Activated gamma-delta T cell (primary cell): ENCODE measurements at places on chromosomes 7 and 10.

DNA sequence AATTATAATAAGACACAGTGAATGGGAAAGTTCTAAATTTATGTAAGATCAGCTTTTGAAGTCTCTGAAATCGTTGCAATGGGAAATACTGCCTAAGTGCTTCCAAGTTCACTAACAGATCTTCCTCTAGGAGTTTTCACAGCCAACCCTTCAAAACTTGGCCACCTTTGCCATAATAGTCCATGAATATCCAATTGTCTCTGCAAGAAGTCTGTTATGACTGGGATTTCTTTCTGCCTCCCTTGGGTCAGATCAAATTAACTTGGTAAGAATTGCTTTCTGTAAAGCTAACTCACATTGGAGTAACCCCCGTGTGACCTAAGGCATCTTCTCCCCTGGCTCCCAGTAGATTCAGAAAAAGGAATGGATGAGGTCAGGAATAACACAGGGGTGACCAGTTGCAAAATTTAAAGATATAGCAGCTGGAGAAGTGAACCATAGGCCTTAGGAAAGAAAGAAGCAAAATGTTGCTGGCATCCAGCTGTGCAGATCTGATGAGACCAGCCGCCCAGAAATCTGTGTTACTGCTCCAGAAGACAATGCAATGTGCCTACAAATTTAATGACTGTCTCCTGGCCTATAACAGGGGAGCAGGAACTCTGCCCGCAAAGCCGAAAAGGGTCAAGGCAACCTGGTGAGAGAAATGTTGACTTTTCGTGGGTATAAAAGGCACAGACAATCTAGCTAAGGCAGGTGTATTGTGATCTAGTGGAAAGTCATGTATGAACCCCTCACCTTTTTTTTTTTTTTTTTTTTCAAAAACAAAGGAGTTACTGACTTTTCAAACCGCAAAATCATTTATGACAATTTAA, 7.5 kb upstream of the OPTN start:
- DNase-seq: no peak

GRCh38 chr7:123712619-123713018, 36.2 kb downstream of the WASL start:
- no peak for DNase-seq

DNA sequence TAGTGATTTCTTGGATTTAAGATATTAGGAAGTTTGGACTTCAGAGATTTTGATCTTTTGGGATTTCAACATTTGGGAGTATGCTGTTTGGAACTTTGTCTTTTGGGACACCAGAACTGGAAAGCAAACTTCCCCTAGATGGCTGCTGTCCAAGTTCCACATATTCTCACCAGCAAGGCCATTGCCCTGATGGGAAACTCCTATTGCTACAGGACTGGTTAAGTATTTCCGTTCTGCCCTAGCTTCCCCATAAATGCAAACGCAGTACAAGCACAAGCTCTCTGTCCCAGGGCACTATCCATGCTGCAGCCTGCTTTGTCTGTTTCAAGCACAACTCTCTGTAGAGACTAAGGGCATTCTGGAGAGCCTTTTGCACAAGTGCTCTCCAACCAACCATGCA, 79.3 kb upstream of the SLC25A13 start:
- no peak for DNase-seq

DNA sequence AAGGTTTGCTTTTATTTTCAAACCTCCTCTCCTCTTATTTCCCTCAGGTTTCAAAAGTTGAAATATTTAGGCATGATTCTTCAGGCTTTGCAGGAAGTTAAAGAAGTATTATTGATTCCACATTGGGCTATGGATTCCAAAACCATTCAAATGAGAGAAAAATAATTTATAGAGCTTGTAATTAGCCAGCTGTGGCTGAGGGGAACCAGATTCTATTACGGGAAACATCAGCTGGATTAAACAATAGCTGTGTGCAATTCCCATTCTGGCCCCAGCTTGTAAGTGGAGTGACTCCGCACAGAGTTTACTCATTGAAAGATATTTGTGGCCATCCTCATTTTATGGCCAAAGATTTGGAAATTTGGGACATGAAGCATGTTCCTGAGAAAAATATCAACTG, 77.0 kb upstream of the PHYHIPL start:
- DNase-seq: no peak

GRCh38 chr7:132433301-132433700, 143.0 kb downstream of the PLXNA4 start:
- no peak for DNase-seq

DNA sequence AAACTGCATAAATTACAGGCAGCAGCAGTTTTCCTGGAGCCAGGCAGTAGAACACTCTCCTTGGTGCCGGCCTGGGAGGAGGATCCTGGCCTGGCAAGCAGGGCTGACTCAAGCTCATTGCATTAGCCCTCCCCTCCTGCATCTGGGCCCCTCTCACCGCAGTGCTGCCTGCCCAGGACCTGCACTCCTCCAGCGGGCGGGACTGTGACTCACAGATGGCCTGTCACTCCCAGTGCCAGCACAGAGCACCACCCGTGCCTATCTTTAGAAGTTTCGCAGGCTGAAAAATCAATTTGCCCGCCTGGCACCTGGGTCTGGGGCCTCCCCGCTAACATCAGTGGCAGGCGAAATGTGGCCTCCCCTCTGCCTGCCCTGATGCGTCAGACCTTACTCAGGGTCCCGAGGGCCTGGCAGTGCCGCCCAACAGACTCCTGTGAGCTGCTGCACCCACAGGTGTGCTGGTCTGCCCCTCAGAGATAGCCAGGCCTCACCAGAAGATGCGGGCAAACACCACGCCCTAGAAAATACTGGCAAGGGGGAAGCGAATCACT, 123.8 kb downstream of the KCNMA1 start:
- no peak for DNase-seq

- no peak for DNase-seq
Measured at GRCh38 chr10:78830062-78830975, 238.4 kb upstream of the ZMIZ1 start.

- no peak for DNase-seq
Measured at GRCh38 chr7:132453826-132454225, 122.4 kb downstream of the PLXNA4 start.

GRCh38 chr7:44223362-44224079, 22.7 kb downstream of the YKT6 start:
- DNase-seq: no peak

DNA sequence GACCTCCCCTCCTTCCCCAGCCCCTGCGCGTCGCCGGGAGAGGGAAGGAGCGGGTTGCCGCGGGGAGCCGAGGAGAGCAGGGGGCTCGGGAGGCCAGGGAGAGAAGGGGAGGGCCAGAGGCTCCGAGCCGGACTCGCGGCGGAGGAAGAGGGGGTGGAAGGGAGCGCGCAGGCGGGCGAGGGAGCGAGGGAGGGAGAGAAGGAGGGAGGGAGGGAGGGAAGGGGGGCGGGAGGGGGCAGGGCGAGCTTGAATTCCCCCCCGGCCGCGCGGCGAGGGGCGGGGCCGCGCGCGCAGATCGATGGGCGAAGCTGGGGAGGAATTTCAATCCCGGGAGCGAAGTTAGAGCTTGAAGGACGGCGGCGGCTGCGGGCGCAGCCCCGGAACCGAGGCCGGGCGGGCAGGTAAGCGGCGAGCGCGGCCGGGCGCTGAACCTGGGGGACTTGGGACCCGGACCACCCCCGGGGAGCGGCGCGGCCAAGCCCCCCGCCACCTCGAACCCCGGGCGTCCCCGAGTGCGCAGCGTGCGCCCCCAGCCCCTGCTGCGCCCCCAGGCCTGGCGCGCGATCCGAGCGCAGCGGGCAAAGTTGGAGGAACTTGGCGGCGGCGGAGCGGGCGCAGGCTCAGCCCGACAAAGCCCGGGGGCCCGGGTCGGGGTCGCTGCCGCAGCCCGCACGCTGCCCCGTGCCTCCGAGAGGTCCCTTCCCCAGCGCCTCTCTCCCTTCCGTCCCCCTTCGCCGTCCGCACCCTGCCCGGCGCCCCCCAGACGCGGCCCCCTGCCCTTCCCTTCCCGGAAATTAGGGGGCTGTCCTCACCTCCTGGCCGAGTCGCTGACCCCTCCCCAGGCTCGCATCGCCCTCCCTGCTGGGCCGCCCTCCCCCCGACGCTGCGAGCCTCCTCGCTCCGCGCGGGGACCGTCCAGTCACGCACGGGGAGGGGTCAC, at the start of gene ELFN1:
TSS of gene ELFN1 (plus strand) at position 324 of the 940 bp plus-strand sequence. CDS start 74,320 bp downstream, outside the sequence.
- no peak for DNase-seq

DNA sequence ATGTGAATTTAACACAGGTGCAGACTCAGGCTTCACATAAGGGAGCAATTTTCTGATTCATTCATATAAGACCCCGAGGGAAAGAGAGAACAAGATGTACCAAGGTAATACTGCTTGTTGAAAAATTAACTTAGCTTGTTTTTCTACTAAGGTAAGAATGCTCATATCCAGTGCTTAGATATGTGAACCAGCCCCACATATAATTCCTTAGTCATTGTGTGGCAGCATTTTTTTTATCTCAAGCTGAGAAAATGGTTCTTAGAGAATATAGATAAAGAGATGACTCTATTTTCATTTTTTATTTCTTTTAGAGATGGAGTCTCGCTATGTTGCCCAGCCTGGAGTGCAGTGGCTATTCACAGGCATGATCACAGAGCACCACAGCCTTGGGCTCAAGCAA, 121.8 kb upstream of the SEM1 start:
- DNase-seq: no peak

DNA sequence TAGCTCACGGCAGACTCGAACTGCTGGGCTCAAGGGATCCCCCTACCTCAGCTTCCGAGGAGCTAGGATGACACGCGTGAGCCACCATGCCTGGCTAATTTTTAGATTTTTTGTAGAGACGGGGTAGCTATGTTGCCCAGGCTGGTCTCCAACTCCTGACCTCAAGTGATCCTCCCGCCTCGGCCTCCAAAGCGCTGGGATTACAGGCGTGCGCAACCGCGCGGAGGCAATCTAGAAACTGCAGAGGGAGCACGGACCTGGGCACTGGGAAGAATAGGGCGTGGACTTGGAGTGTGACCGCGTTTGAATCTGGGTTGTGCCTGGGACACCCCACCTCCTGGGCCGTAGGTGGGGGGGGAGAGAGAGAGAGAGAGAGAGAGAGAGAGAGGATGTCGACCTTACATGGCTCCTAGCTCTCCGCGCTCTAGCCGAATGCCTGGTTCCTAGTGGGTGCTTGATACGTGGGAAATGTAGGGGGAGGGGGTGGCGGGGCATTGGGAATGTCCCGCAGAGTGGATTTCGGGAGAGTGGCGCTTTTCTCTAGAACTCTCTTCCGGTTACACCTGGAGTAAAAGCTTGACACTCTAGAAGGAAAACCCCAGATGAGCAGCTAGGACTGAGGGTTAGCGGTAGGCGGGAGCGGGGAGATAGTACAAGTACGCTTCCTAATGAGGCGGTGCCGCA, 1.2 kb upstream of the MAP3K8 start:
- no peak for DNase-seq

DNA sequence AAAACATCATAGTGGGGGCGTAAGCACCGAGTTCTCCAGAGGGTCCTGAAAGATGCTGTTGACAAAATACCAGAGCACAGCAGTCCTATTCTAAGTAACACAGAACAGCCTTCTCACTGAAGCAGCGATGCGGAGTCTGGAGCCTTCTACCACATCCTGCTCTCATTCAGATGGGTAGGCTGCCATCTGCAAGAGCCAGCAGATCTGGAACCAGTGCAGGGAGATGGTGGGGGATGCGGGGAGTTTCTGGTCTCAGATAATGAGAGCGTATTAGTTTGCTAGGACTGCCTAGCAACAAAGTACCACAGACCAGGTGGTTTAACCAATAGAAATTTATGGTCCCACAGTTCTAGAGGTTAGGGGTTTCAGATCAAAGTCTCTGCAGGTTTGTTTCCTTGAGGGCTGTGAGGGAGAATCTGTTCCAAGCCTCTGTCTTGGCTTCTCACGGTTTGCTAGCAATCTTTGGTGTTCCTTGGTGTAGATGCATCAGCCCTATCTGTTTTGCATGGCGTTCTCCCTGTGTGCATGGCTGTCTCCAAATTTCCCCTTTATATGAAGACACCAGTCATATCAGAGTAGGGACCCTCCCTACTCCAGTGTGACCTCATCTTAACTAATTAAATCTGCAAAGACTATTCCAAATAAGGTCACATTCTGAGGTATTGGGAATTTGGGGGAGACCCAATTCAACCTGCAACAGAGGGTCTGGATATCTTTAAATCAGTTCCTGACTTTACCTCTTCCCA, 52.0 kb upstream of the STEAP1B start:
- no peak for DNase-seq

DNA sequence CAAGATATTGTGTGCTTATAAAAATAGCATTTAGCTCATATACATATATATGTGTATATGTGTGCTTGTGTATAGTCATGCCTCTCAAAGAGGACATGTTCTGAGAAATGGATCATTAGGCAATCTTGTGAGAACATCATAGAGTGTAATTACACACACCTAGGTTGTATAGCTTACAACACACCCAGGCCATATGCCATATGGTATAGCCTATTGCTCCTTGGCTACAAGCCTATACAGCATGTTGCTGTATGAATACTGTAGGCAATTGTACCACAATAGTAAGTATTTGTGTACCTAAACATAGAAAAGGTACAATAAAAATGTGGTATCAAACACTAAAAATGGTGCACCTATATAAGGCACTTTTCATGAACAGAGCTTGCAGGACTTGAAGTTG, 1510.5 kb upstream of the LRRTM3 start:
- no peak for DNase-seq

GRCh38 chr7:112395411-112395810, 54.8 kb upstream of the IFRD1 start:
- DNase-seq: no peak

DNA sequence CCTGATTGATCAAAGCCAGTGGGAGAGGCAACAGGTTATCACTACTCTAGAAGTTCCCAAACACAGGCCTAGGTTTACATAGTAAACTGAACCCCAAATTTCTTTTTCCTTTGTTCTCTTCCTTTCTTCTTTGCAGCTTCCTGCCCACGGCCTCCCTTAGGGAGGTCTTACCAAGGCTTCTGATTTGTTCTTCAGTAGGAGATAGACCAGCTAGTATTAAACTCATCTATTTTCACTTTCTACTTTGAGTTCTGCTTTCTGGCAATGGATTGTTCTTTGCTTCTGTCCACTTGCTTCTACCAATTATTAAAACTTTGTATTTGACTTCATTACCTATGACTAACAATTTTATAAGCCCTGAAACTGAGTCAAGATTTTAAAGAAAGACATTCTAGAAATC, 251.2 kb upstream of the FZD1 start:
- DNase-seq: no peak

DNA sequence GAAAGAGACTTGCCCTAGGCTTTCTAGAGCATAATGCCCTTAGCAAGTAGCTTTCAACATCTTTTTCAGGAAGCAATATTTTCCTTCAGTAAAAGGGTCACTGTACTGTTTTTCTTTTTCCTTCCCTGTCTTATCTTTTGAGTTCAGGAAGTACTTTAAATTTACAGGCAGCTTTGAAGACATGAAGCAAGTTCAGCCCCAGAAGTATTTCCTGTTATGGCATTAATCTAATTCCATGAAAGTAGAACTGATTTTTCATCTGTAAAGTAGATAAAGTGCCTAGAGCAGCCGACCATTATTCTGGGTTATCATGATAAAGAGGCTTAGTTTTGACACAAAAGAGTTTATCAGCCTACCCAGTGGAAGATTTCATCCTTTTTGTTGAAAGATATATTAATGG, 288.2 kb downstream of the ADK start:
- no peak for DNase-seq

DNA sequence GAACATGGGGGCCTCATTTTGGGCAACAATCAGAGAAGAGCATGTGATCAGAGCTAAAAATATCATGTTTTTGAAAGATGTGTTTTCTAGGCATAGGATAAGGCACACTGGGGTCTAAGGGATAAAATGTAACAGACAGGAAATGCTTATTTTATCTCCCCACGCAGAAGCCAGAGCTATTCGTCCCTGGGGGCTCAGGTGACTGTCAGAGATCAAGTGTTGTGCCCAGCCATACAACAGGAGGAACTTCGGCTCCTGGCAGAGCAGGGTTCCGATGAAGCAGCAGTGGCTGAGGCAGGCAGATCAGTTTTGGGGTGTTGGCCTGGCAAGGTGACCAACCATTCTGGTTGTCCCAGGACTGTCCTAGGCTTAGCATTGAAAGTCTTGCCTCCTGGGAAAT, 15.2 kb downstream of the NPY start:
- no peak for DNase-seq
